ENCODE measurements at places on chromosomes 7 and 10.
A peak's percentile ranks its signal among the peaks of the same experiment; 100 is the strongest.

DNA sequence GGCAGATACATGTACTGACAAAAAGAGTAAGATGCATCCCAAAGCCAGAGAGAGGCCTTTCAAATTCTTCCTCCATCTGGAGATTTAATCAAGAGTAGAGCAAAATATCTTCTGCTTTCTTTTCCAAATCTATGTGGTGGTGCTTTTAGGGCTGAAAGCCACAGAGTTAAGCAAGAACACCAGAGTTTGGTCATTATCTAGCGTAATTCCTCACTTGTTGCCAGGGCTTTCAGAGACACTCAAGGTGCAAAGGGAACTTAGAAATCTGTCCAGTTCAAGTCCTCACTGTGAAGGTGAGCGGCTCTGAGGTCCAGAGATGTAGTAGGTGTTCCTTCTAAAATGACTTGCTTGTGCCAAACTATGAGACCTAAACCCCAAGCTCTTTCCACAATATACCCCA lies 10.9 kb upstream of the NFE2L3 start:
- DNase-seq, result no peak

- no peak for DNase-seq
Measured at GRCh38 chr7:18225067-18225466, 197.4 kb upstream of the PRPS1L1 start.

DNA sequence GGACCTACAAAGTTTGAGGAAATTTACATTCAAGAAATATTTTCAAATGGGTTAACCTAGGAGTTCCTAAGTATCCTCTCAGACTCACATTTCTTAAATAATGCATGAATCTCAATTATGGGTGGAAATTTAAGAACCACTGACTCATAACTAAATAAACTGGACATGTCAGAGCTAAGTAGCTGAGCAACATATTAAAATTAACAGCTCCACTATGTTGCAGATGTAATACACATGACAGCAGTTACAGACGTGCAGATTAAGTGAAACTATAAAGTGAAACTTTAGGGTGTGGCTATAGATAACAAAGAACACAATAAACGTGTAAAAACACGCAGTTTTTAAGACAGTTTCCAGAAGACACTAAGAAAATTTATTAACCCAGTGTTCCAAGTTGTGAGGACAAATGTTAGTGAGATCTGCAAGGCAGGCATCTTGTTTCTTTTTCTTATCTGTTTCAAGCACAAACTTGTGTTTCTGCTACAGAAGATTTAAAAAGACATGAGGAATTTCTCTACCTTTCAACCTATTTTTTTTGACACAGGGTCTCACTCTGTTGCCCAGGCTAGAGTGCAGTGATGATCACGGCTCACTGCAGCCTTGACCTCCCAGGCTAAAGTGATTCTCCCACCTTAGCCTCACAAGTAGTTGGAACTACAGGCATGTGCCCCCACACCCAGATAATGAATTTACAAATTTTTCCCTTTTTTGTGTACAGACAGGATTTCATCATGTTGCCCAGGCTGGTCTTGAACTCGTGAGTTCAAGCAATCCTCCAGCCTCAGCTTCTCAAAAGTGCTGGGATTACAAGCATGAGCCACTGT lies 25.3 kb downstream of the DNMBP start:
- DNase-seq, result no peak

GRCh38 chr10:5888351-5888750 lies 1.3 kb downstream of the ANKRD16 start:
- DNase-seq, result no peak

- DNase-seq, result peak; percentile 57
Measured at GRCh38 chr7:27994639-27995038, 186.0 kb downstream of the JAZF1 start.

- DNase-seq, result no peak
Measured at GRCh38 chr7:64999165-65000004, 7.1 kb downstream of the ERV3-1 start.

- no peak for DNase-seq
Measured at GRCh38 chr10:7986851-7987250, 67.6 kb upstream of the GATA3 start.

- no peak for DNase-seq
Measured at GRCh38 chr10:95788830-95789229, 32.9 kb downstream of the ENTPD1 start.

DNA sequence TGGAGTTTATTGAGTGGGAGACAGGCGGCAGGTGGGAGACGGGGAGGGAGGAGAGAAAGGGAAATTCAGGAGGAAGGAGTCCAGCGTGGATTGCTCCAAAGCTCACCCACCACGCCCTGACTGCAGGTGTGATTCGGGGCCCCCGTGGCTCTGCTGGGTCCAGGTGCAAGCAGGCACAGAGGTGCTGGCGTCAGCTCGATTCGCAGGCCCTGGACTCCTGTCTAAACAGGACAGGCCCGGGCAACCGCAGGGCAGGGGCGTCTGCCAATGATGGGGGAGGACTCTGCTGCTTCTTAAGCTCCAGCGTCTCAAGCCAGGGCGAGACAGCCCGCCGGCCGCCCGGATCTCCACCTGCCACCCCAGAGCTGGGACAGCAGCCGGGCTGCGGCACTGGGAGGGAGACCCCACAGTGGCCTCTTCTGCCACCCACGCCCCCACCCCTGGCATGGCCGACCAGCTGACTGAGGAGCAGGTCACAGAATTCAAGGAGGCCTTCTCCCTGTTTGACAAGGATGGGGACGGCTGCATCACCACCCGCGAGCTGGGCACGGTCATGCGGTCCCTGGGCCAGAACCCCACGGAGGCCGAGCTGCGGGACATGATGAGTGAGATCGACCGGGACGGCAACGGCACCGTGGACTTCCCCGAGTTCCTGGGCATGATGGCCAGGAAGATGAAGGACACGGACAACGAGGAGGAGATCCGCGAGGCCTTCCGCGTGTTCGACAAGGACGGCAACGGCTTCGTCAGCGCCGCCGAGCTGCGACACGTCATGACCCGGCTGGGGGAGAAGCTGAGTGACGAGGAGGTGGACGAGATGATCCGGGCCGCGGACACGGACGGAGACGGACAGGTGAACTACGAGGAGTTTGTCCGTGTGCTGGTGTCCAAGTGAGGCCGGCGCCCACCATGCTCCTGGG lies at the start of gene CALML3:
Gene CALML3, plus strand, starts transcription at position 321 of the 920 bp plus-strand sequence. Its CDS starts 125 bp downstream, at position 446.
- no peak for DNase-seq

DNA sequence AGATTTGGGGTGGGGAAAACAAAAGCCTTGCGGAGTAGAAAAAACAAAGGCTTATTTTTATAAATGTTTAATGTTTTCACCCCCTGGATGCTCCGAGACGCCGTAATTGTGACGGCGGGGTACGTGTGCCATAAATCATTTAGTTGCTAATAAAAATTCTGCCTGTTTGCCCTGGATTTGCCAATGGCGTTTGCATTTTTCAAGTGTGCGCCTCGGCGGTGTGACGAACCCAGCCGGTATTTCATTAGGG lies 2.5 kb upstream of the TNRC18 start:
- no peak for DNase-seq

DNA sequence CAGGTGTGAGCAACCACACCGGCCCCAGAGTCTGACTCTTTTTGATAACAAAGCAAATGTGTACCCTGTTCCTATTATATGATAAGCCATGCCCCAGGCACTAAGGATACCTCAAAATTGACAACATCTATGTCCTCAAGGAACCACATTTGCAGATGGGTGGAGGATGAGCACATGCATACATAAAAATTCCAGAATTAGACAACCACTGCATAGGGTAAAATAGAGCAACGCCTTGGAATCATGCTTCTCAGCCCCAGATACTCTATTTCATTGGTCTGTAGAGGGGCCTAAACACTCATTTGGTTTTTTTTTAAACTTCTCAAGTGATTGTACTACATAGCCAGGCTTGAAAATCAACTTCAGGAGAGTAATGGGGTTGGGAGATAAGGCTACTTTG lies 78.7 kb downstream of the SLC25A13 start:
- no peak for DNase-seq

DNA sequence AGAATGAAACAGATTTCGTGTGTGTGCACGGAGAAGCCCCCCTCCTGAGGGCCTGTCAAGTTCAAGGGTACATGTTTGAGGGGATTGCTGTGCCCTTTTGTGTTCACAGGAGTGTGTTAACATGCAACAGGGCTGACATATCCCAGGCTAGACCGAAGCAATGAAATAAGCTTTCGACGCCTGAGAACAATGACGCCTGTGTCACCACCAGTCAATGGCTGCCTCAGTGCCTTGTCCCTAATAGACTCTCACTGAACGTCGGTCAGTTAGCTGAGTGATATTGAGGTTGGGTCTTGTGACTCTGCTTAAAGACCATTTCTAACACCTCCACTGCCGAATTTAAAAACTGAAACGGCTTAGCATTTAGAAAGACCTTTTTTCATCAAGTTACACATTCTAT lies 175.2 kb upstream of the TCF7L2 start:
- no peak for DNase-seq

DNA sequence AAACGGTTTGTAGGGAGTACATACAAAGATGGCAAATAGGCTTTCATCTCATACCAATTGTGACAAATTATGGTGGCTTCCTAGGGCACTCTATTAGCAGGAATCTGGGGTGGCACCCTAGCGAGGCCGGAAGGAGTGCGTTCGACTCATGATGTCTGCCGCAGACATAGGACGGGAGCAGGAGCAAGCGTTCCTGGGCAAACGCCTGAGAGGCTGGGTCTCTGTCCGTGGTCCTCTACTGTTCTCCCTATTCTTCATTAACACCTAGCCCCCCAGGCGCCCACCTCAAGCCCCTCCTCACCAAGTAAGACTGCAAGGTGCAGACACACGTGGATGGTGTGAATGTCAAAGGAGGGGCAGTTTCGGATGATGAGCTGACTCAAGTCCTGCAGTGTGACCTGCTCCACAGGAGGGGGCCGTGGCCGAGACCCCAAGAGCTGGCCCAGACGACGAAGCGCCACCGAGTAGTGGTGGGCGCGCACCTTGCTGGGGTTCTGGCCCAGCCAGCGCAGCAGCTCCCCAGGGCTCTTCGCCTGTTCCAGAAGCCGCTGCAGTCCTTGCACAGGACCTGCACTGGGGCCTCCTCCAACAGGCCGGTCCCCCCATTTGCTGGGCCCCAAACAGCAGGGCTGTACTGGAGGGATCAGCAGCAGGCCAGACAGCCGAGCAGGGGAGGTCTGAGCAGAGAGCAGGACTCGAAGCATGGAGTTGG lies 1.3 kb downstream of the FASTK start:
- DNase-seq, result peak; percentile 6

- DNase-seq, result peak; percentile 33
Measured at GRCh38 chr10:7756360-7756992, 31.3 kb downstream of the KIN start.

DNA sequence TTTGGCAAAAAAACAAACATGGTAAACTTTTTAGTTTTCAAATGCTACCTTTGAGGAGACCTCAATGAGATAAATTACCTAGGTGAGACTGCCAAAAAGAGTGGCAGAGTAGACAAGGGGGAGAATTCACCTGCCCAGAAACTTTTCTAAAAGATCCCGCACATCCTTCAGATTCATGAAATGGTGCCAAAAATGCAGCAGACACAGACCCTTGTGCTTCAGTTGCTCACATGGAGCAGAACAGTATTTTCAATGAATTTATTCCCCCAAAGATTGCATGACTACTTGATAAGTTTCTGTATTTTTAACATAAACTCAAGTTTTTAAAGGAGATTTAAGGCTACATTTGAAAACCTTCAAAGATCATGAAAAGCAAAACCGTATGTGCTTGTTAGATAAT lies 270.0 kb downstream of the TRIL start:
- no peak for DNase-seq

DNA sequence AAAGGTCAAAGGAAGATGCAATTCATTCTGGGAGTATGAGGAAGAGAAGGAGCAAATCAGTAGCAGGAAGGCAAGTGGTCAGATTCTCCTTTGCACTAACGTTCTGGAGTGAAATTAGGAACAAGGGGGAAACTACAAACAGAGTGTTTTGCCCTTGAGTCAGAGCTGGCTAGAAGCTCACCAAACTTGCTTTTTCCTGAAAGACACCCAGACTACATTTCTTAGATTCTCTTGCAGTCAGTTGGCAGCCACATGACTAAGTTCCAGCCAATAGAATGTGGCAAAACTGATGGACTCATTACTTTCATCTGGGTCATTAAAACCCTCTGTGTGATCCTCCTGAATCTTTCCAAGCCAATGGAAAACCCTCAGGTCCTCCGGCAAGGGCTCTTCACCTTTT lies 18.6 kb upstream of the DLX5 start:
- DNase-seq, result no peak

- no peak for DNase-seq
Measured at GRCh38 chr10:11161096-11161495, 143.4 kb downstream of the CELF2 start.

Data from BE2C (cell line).